ENCODE measurements at places on chromosomes 12 and 14.

DNA sequence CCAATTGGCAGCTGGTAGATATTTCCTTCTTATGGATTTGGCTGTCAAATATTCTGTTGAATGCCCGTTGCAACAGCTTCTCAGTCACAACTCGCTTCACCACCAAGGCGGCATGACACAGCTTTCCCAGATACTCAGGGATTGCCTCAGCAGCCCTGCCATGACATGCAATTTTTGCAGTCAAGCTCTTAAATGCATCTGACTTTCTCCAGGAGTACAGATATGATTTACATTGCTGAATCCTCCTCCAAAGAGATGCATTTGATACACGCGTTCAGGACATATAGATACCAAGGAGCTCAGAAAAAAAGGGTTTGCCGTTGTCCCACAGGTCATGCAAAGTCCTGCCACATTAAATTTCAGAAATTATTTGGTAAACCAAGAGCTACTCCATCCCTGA lies 6.5 kb downstream of the KRT5 start:
- DNase-seq = no peak

DNA sequence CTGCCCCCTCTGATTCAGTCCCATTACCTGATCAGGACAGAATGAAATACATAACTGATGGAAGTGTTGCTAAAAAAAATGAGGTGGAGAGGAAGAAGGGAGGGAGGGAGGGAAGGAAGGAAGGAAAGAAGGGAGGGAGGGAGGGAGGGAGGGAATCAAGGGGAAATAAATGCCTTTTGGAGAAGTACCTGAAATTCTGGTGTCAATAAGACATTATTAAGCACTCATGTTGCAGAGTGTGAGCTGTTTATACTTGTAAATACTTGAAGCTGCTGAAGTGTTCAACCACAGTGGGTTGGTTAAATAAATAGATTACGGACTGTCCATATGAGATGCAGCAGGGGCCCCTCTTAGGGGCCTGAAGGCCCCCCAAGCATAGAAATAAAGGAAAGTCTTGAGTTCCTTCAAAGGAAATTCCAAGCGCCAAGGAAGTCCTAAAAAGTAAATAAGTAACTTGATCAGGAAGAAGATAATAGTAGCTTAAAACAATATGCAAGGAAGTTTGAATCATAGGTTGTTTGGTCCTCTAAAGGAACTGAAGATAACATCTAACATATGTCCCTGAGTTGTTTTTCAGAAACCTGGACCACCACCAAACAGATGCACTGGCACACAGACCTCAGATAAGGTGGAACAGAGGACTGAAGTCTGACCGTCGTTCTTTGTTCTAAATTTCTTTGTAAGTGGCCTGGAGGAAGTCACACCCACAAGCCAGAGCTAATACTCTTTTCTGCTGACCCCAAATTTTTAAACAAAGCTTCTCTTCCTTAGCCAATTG lies 110.8 kb downstream of the SEC23A start:
- no peak for DNase-seq

GRCh38 chr12:59583003-59583712 lies 12.7 kb upstream of the SLC16A7 start:
- DNase-seq = no peak

DNA sequence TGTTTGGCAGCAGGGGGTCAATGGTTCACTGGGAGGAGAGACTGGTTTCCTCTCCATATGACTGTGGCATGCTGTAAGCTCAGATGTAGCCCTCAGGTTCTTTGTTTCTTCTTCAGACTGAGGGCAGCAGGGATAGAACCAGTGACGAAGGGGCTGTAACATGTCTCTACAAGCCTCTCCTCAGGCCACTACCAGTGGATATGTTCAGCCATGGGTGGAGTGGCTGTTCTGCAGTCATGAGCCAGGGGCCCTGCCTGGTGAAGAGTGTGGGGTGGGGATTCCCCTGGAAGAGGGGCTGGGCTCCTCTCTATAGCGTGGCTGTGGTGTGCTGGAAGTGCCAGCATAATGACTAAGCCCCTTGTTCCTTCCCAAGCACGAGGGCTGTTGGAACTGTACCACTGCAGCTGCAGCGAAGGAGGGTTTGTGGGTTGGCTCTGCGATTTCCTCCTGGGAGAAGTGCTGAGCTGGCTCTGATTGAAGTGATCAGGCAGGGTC lies 55.8 kb downstream of the CMAS start:
- DNase-seq = peak; percentile 42

GRCh38 chr12:104365921-104366410 lies 62.4 kb downstream of the EID3 start:
- no peak for DNase-seq

DNA sequence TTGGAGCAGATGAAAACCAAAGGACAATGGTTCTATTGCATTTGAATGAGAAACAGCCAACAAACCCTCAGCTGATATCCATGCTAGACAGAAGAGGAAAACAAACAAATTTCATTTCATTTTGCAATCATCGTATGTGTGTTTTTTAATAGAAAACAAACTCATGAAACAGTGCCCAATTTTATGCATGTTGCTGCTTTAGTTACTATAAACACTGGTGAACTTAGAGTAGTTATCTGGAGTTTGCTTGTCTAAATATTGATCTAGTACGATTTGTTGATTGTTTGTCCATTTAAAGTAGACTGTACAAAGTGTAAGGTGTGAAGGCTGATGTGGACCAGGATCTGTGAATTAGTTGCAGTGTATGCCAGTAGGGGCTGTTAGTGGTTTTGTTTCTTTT lies 166.6 kb downstream of the KITLG start:
- no peak for DNase-seq

GRCh38 chr14:98249476-98249875 lies 1022.5 kb downstream of the BCL11B start:
- no peak for DNase-seq

DNA sequence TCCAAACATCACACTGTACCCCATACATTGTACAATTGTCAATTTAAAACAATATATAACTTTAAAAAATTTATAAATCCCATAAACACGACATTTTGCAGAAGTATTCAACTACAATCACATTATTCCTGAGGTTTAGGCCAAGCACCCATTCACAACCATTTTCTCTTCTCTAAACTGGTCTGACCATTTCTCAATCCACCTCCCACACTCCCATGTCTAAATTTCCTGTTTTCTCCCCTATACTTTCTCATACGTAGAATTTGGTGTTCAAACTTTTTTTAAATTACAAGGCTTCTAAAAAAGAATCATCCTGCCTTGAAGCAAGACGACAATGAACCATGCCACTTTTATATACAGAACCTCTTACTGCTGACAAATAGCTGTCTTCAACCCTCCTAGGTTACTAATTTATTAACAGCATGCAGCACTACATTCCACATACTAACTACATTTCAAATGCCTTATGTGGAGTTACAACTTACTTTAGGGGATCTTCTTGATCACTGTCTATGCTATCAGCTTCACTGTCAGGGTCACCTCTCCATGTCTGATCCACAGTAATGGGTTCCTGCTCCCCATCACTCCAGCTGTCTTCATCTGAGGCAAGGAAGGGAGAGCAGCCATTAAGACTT lies 3.4 kb downstream of the KANSL2 start:
- no peak for DNase-seq

GRCh38 chr12:7806863-7807487 lies 17.8 kb downstream of the NANOG start:
- DNase-seq = peak; percentile 34

GRCh38 chr14:36493761-36494160 lies 26.3 kb downstream of the NKX2-1 start:
- DNase-seq = no peak

DNA sequence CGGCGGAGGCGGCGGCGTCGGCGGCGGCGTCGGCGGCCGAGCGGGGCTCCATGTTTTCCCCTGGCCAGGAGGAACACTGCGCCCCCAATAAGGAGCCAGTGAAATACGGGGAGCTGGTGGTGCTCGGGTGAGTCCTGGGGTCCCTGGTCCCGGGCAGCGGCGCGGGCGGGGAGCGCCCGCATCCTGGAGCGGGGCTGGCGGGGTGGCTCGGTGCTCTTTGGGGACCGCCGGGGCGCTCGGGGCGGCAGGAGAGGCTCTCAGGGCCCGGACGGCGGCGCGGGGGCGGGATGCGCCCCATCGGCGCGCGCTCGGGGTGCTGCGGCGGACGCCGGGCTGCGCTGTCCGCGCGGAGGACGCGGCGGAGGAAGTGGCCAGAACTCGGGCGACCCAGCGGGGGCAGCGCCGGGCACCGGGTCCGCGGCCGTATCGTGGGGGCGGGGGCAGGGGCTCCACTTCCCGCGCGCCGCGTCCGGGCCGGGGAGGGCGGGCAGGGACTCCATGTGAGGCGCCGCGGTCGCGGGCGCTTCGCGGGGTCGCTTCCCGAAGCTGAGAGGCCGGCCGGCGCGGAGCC lies 485 bp downstream of the PELI2 start:
- DNase-seq = no peak

DNA sequence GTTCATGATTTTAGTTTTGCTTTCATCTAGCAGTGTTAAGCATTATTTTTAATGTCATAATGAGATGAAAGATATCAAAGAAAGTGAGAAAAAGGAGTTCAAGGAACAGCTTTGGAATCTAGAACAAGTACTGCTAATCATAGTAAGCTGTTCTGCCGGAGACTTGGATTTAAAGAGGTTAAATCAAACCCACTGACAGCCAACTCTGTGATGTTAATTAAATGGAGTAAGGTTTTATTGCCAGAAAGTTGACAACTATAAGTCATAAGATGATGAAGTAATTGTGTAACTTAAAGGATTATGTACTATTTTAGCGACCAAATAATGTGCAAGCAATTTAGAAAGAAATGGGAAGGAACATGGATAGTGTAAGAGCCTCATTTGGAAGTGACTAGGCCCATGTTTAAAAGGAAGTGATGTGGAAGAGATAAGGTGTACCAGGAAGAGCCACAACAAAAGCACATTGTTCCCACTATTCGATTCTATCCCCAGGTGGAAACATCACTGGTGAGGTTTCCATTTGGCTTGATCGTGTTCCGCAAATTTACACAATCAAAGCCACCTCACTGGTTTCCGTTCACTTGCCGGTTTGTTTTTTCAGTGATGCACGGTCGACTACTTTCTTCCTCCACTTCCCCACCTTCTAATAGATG lies 388.5 kb downstream of the PAWR start:
- no peak for DNase-seq

DNA sequence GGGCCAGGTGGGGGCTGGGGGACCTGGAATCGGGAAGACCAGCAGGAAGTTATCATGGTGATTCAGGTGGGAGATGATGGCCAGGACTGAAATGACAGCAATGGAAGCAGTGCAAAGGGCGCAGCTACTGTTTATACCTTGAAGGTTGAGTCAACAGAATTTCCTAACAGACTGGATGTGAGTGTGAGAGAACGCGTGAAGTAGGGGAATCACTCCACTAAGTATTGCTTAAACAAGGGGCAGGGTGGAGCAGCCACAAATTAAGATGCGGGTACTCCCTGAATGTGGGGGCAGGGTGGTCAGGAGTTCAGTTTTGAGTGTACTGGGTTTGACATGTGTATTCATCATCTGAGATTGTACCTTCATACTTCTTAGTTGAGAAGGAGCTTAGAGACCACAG lies 45.1 kb downstream of the MYF5 start:
- DNase-seq = no peak

All from AG09309 (cell line).